ENCODE measurements at places on chromosomes 12 and 14.

DNA sequence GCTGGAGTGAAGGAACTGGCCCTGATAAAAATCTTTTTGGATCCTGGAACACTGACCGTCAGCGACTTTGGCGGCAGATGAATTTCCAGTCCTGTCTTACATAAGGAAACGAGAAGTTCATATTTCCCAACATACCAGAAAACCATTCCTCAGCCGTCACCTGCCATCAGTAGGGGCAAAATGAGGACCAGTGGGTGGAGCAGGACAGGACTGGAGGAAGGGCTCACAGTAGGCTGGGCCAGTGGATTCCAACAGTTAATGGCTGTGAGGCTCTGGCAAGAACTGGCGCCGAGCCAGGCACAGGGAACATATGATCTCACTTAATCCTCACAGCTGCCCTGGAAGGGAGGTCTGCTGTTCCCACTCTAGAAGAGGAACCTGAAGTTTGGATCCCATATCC is 67.2 kb upstream of the FAM181A start:
- DNase-seq, result no peak

GRCh38 chr14:93832665-93833064 is 44.4 kb upstream of the PRIMA1 start:
- DNase-seq, result no peak

DNA sequence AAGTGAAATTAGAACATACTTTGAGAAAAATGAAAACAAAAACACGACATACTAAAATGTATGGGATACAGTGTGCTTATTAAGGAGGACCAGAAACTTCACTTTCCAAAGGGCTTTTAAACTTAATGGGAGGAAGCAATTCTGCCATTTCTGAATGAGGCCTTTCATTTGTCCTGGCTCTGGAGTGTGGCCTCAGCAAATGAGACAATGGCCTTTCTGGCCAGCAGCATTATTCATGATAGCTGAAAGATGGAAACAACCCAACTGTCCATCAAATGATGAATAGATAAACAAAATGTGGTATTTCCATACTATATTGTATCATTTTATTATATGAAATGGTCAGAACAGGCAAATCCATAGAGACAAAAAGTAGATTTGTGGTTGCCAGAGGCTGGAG is 338.6 kb downstream of the CEP128 start:
- no peak for DNase-seq

DNA sequence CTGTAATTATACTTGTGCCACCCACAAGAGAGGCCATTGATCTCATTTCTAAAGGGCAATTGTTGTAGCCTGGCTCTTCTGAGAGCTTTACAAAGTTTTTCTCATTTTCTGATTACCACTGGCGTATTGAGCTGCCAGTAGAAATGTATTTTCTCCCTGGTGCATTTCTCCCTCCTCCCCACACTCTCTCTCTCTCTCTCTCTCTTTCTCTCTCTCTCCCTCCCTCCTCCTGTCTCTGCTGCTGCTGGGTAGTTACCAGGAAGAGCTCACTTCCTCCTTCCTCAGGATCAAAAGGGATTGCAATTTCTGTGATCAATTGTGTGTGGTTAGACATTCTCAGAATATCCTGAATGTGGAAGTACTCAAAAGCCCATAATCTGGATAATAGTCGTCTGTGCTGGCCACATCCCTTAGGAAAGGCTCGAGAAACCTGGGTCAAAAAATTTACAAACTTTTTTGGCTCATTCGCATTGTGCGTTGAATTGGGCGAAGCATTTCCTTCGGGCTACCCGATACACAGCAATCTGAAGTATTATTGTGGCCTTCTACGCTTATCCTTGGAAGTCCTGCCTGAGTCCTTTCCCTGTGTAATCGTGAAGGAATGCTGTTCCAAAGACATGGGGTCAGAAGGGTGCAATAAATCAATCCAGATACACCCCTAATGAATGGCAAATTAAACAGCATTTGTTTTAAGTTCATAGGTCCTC is 254.8 kb downstream of the MSRB3 start:
- peak; percentile 20 for DNase-seq

DNA sequence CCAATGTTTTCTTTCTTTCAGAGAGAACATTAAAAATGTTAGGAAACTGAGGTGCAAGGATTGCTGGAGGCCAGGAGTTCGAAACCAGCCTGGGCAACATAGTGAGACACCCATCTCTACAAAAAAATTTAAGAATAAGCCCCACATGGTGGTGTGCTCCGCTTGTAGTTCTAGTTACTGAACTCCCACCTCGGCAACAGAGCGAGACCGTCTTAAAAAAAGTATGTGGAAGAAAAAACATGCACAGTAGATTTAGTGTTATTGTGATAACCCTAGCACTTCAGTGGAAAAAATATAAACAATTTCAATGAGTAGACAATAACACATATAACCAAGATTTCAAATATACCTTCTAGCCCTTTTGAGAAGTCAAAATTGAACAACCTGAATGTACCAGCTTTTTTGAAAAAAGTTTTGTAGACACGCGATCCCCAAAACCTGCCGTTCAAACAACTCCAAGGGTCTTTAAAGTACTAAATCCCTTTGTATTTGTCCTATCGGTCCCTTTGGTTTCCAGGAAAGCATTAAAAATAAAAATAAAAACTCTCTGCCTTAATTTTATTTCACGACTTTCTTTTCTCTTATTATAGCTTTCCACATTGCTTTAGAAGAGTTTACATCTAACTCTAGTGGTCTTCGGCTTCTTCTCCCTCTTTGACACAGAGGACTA is 1.0 kb upstream of the ANO6 start:
- DNase-seq, result no peak
